ENCODE measurements at places on chromosomes 6 and 20.

DNA sequence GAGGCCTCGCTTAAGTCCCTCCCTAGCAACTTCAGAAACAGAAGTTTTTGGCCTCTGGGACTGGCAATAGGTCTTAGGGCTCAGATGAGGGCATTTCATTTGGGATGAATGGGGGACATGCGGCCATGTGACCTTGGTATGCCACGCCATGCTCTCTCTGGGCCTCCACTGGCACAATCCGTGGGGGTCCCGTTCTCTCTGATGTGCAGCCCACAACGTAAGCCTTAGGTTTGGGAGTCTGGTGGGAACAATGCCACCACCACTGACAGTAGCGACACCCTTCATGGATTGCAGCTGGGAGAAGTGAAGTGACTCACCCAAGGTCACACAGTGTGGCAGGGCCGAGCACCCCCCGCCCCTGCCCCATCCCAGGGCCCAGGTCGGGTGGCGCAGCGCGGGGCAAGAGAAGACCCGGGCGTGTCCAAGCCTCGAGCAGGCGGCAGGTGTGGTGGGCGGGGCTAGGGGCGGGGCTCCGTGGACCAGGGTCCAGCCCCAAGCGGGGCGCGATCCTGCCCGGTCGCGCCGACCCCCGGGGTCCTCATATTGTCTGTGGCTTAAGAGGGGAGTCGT lies 864 bp upstream of the CEBPB start:
- DNase-seq, result no peak

DNA sequence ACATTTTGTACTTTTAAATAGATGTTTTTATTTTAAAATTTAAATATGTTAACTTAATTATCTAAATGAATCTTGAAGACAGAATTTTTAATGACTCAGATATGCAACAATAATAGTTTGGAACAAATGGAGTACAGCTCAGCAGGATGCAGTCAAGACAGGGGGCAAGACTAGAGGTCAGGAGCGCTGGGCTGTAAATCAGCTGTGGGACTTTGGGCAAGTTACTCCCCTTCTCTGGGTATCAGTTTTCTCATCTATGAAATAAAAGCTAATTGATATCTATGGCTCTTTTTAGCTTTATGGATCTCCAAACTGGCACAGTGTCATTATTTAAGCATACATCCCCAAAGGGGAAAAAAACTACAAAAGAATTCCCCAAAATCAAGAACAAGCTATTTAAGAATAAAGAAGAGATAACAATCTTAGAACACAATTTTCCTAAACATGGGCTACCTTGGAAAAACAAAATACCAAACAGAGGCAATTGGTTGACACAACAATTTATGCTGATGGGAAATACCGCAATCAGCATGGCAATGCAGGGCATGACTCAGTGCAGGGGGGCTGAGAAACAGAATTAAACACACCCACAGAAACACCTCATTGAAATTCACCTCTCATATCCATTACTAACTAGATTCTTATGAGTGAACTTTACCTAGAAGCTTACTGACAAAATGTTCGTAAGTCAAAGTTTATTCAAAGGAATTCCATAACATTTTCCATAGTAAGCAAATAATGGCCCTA lies 188.2 kb downstream of the SIM1 start:
- no peak for DNase-seq

GRCh38 chr6:51926125-51926524 lies 161.3 kb downstream of the PKHD1 start:
- DNase-seq, result no peak

DNA sequence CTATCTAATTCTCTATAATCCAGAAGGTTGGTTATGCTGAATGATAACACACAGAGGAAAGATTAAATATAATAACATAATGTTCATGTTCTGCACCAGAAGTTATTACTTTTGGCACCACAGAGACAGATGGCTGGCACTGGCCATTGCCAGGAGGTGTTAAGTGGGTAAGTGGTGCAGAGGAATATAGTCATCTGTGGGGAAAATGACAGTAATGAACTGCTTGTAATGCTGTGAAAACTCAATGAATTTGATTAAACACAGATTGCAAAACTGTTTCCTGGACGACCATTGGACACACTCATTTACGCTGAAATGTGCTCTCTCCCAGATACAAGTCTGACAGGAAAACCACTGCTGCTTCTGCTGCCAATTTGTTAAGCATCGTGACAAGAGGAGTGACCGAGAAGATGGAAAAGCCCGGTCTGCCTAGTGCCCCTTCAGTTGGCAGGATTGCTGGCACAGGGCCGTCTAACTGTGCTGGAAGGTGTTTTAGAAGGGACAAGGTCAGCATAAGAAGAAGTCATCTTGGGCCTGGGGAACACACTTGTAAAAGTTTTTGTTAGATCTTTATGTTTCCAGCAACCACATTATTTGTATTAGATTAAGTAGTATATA lies 567.4 kb downstream of the CBLN4 start:
- DNase-seq, result no peak

- DNase-seq, result no peak
These were observed 134.3 kb downstream of the ANKRD60 start for GRCh38 chr20:58094160-58094559.

DNA sequence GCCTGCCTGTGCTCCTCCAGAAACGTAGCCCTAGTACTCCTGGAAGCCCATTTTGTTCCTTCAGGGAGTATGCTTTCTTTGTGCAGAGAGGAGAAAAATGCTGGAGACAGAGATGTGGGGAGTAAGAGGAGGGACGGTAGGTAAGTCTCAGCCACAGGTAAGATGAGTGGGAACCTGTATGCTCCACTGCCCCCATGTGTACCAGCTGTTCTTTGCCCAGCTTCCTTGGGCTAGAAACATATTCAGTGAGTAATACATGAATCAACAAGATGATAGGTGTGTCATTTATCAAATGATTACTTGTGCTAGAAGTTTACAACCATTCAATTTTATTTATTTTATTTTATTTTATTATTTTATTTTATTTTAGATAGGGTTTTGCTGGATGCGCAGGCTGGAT lies 13.6 kb upstream of the CEP85L start:
- DNase-seq, result no peak

GRCh38 chr20:41427833-41428232 lies 61.2 kb upstream of the EMILIN3 start:
- no peak for DNase-seq

- no peak for DNase-seq
These were observed 380.0 kb upstream of the FLRT3 start for GRCh38 chr20:14717134-14717999.

- no peak for DNase-seq
These were observed 12.9 kb upstream of the OCSTAMP start for GRCh38 chr20:46563170-46563859.

DNA sequence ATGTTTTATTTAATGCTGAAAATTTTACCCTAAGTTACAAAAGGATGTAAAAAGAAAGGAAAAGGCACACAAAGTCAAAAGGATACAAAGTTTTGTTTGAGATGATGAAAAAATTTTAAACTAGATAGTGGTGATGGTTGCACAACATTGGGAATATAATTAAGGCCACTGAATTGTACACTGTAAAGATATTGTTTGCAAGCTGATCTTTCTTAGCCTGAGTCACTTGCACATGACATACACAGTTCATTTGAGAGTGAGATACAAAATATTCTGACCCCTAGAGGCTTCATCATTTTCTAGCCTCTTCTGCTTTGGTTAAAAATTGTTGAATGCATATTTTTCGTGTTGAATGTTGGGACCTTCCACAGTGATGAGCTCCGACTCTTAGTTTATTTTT lies 462.6 kb downstream of the HDGFL1 start:
- DNase-seq, result no peak

DNA sequence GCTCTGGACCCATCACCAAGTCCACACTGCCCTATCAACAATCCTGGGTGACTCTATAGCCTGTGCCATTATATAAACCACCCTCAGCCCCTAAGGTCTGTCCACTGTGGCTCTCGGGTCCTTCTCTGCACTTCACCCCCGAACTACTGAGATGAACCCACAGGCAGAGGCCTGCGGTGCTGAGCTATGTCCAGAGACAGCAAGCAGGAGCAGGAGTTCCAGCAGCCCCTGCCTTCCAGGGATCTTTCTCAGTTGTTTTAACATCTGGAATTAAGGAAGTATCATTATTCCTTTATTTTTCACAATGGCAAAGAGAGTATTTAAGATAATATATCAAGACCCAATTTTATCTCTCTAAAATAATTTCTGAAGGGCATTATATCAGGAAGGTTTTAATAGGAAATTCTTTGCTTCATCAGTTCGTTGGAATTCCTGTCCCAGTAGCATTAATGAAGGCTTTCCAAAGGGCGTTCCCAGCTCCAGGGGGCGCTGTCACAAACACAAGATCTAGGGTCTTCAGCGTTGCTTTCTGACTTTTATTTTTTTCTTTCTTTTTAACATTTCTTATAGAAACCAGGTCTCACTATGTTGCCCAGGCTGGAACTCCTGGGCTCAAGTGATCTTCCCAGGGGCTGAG lies 27.3 kb downstream of the RRBP1 start:
- DNase-seq, result peak; percentile 82

- no peak for DNase-seq
These were observed 145.1 kb upstream of the CCN2 start for GRCh38 chr6:132096245-132096644.

DNA sequence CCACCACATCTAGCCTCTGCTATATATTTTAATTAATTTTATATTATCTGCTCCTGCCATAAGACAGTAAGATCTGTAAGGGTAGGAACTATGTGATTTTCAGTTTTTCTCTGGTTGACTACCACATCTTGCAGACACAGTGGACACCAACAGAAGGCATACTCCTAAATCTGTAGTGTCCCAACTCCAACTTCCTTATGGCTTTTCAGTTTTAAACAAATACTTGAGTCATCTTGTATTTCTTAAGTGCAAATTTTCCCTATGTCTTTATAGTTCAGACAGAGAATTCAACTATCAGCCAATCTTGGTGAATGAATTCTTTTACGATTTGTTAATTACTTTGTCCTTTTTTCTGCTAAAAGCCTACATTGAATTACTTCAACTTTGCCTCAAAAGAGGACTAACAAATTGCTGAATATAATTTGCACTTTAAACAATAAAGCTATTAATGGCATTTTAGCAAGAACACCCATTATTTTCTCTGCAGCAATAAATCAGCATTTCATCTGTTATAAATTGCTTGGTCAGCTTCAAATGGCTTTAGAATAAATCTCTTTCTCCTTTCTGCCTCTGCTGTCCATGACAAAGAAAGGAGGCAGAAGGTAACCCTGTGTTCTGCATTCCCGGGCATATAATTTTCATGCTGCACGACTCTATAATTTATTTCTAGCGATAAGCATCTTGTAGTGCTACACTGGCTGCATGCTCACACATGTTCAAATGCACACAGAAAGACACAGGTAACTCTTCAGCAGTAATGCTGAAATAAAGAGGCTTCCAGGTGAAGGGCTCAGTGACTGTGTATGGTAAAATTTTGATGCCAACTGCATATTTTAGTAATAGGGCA lies 144.8 kb downstream of the BACH2 start:
- DNase-seq, result no peak

GRCh38 chr6:12467706-12468670 lies 177.8 kb downstream of the EDN1 start:
- no peak for DNase-seq

GRCh38 chr6:127053875-127054235 lies 64.6 kb upstream of the RSPO3 start:
- DNase-seq, result no peak

- DNase-seq, result no peak
These were observed 633.5 kb downstream of the RFPL4B start for GRCh38 chr6:112980676-112981075.

GRCh38 chr6:126076992-126077664 lies 90.8 kb downstream of the TRMT11 start:
- DNase-seq, result no peak

DNA sequence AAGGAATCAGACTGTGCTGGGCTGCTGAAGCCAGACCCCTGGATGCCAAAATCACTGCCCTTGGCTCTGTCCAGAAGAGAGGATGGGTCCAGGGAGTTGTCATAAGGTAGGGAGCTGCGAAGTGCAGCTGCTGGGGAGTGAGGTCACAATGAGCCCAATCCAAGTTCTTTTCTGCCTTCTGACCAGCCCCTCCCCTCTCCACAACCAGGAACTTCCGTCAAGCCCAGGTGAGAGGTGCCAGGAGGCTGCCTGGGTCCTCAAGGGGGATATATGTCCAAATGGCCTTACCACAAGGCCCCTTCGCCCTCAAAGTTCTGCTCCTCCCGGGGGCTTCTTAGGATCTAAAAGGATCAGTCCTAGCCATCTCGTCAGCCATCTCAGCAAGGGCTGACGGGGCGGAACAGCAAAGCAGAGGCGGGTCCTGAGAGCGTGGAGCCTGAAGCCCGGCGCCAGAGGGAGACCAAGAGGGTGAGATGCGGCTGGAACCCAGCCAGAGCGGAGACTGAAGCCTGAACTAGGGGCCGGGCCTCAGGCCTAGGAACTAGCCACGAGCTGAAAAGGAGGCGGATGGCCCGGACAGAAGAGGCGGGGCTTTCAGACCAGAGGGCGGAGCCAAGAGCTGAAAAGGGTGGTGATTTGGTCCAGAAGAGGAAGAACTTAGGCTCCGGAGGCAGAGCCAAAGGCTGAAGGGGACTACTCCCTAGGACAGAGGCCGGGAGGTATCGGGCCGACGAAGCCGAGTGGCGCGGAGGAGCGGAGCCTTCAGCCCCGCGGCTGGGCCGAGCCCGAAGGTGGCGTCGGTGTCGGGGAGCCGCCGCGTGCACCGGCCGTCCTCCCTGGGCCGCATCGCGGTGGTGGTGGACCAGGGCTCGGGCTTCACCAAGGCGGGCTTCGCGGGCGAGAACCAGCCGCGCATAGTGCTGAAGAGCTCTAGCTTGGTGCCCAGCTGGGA lies at the start of gene ACTL10:
TSS of gene ACTL10 (plus strand) at position 651 of the 952 bp plus-strand sequence. CDS start 555 bp downstream, outside the sequence.
- peak; percentile 72 for DNase-seq

DNA sequence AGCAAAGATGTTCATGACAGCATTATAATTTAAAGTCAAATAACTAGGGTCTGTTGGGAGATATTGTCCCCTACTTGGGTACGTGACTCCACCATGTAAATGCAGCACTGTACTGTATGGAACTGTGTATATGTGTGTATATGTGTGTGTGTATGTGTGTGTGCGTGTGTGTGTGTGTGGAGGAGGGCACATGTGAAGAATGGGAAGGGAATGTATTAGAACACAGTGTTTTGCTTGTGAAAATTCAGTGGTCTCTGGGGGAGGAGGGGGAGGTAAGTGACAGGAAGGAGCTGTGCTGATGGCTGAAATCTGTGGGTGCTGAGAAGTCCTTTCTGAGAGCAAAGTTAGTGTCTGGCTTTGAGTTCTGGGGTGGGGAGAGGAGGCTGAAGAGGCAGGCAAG lies 23.9 kb upstream of the VEGFA start:
- DNase-seq, result no peak

GRCh38 chr6:4901386-4902061 lies 102.3 kb downstream of the RPP40 start:
- DNase-seq, result no peak

GRCh38 chr20:43726811-43727338 lies at the start of gene GTSF1L:
Gene GTSF1L (minus strand): TSS chr20:43727002. CDS start chr20:43726694, 308 bp downstream.
- DNase-seq, result no peak

GRCh38 chr20:36493801-36494114 lies 47.6 kb upstream of the MYL9 start:
- DNase-seq, result no peak

DNA sequence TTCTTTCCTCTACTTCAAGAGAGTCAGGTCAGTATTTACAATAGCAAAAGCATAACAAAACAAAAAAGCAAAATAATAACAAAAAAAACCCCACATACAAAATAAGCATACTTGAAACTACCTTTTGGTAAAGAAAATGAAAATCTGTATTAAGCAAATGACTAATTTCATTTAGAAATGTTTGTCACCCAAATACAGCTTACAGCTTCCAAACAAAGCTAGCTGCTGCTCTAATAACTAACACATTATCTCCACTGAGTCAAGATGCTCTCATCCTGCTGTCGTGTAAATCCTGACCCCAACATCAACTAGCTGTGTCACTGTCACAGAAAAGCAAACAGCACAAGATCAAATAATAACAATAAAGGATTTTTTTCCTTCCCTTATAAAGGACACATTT lies 21.7 kb downstream of the MAP7 start:
- no peak for DNase-seq
